ENCODE measurements at places on chromosomes 5 and 9.

GRCh38 chr9:124164811-124165210 lies 92.9 kb upstream of the NEK6 start:
- no peak for DNase-seq

DNA sequence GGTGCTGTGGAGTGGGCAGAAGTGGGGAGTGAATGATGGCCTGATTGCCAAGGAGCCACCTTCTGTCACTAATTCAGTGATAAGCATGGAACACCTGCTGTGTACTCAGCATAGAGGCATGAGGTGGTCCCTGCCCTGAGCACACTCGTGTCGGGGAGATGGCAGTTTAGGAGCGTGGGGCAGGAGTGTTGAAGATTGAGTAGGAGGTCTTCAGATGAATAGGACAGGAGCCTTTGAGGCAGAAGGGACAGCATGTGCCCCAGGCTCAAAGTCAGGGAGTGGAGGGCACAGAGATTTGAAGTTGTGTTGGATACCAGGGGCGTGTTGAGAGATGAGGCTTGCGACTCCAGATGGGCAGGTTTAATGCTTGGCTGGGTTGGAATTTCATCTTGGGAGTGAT lies 55.0 kb downstream of the ZNF618 start:
- DNase-seq: no peak

DNA sequence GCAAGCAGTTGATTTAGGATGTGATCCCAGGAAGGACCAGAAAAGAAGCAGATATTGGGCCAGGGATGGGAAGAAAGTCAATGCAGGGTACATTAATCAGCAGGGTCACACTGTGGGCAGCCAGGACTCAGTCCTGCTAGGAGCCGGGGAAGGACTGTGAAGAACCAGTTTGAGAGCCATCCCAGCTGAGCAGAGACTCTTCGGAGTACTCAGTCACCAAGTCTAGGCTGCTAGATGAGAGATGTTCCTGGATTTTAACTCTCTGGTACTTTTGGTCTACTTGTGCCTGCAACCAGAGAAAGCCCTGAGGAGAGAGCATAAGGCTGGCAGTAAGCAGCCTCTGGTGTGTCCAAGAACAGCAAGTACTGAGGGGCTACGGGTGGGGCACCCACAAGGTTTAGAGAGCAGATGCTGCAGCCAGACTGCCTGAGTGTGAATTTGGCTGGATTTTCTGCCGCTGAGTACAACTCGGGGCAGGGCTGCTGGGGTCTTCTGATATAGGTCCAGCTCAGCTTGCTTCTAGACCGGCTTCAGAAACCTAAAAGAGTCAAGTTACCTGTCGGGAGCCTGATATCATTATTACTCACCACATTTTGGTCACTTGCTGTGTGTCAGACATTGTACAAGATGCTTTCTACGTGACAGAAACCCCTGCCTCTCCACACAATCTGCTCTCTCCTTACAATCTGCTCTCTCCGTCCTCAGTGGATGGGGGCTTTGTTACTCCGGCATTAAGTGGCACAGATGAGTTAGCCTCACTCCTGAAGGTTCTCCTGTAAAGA lies 250.2 kb upstream of the GAS1 start:
- DNase-seq: no peak

- no peak for DNase-seq
Measured at GRCh38 chr5:129459450-129459776, 685 bp upstream of the ADAMTS19 start.

DNA sequence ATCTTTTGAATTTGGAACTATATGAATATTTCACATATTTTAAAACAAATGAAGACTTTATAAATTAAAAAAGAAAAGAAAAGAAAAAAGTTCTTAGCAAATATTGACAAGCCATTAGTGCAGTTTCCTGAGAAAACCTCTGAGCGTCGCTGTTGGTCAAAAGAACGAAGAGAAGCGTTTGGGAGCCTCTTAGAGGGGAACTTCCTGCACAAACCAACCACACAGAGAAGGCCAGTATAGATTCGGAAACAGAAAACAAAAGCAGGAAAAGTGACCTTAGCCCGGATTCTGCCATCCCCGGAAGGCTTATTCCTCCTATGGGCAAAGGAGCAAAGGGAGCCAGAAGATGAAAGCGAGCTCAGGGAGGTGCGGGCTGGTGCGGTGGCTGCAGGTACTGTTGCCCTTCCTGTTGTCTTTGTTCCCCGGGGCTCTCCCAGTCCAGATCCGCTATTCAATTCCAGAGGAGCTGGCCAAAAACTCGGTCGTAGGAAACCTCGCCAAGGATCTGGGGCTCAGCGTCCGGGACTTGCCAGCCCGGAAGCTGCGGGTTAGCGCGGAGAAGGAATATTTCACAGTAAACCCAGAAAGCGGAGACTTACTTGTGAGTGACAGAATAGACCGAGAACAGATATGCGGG lies at the start of gene PCDHGB2:
TSS of gene PCDHGB2 (plus strand) at position 205 of the 637 bp plus-strand sequence. CDS start at position 347, 142 bp downstream.
- no peak for DNase-seq

DNA sequence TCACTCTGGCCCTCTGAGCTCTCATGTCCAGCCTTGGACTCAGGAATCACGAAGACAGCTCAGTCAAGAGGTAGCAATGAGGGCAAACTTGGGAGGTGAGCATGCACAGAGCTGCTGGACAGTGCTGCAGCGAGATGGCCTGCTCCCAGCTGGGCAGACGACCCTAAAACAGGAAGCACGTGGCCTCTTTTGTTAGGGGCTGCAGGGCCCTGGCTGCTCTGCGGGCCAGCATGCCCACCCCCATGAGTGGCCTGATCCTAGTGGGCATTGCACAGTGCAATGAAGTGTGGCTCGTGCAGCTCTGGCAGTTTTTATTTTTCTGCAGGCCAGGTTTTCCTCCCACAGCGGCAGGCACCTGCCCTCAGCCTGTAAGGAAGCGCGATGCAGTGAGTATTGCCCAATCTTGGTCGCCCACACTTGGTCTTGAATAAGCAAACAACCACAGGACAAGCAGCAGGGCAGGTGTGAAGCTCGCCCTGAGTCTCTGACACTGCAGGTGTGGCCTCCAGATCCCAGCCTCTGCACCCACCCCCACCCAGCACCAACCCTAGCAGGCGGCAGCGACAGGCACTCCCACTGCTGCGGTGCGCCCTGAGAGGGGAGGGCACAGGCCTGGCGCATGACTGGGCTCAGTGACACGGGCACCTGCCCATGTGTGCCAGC lies 60.8 kb downstream of the SEMA4D start:
- no peak for DNase-seq

- DNase-seq: no peak
Measured at GRCh38 chr5:17444496-17444895, 53.5 kb upstream of the TAF11L2 start.

GRCh38 chr5:81181576-81182316 lies 51.4 kb upstream of the CKMT2 start:
- no peak for DNase-seq

DNA sequence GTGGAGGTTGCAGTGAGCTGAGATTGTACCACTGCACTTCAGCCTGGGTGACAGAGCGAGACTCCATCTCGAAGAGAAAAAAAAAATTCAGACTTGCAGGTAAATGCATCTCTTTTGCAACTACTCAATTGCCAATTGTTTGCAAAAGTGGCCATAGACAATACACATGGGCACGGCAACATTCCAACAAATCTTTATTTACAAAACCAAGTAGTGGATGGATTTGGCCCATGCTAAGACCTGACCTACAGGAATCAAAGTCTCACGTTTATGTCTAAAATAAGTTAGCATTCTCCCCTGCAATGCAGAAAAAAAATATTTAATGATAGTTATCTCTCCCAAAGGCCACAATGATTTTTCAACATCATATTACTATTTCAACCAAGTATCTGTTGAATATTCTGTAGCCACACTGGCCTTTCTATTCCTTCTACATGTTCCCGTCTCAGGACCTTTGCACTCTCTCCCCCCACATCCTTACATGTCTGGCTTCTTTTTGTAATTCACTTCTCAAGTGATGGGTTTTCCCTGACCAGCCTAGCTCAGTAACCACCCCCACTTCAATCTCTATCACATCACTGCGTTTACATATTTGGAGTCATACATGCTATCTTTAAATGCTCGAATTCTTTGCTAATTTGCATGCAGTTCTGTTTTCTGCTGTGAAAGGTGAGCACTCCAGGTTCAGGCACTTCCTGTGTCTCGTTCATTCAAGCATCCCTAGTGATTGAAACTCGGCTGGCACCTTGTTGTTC lies 54.2 kb downstream of the FNBP1 start:
- DNase-seq: no peak

- no peak for DNase-seq
Measured at GRCh38 chr5:93510626-93511380, 70.2 kb downstream of the NR2F1-AS1 start.

DNA sequence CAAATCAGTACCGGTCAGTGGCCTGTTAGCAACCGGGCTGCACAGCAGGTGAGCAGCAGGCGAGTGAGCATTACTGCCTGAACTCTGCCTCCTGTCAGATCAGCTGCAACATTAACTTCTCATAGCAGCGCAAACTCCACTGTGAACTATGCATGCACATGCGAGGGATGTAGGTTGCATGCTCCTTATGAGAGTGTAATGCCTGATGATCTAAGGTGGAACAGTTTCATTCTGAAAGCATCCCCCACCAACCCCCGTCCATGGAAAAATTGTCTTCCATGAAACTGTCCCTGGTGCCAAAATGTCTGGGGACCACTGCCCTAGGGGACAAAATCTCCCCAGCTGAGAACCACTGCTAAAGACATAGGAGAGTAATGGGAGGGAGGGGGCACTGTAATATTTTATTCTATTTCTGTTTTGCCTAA lies 51.1 kb downstream of the P4HA2 start:
- no peak for DNase-seq

- DNase-seq: no peak
Measured at GRCh38 chr5:36691226-36691625, 84.8 kb downstream of the SLC1A3 start.

GRCh38 chr9:121700165-121700831 lies 48.9 kb downstream of the DAB2IP start:
- no peak for DNase-seq

DNA sequence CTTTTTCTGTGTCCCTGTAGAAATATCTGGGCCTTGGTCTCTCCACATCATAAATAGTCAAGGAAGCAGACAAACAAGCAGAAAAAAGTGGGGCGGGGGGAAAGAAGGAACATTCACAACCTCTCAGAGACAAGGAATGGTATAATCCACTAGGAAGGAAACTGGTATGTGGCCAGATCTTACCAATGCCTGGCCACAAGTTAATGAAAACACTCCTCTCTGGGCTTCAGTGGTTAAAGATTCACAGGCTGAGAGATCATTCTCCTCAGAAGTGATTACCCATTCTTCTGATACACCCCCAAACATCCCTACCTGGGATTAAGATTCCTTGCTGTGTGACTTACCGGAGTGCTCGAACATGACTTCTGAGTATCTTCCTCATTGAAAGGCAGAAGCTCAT lies 290.6 kb downstream of the MARCHF11 start:
- DNase-seq: no peak

GRCh38 chr5:80076131-80077050 lies 41.2 kb downstream of the THBS4 start:
- no peak for DNase-seq

DNA sequence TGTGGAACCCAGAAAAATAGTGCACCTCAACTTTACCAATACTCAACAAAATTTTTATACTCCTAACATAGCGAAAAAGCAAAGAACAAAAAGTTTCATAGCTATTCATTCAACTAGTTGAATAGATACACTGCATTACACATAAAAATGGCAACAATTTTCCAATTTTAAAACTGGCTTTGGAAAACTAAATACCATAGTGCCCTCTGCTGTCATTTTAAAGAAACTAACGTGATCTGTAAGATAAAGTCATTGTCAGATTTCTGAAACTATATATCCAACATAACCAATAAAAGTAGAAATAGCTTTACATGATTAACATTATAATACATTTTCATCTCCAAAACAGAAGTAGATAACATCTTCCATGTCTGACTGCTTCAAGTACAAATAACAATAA lies 31.6 kb downstream of the DTWD2 start:
- DNase-seq: no peak
